ENCODE measurements at places on chromosomes 2 and 18.
A peak's percentile ranks its signal among the peaks of the same experiment; 100 is the strongest.

GRCh38 chr18:78918707-78919106, 60.9 kb upstream of the SALL3 start:
- no peak for DNase-seq

GRCh38 chr2:241185961-241186360, 2.5 kb upstream of the ANO7 start:
- no peak for DNase-seq

GRCh38 chr18:54880395-54881105, 52.3 kb downstream of the RAB27B start:
- no peak for DNase-seq

DNA sequence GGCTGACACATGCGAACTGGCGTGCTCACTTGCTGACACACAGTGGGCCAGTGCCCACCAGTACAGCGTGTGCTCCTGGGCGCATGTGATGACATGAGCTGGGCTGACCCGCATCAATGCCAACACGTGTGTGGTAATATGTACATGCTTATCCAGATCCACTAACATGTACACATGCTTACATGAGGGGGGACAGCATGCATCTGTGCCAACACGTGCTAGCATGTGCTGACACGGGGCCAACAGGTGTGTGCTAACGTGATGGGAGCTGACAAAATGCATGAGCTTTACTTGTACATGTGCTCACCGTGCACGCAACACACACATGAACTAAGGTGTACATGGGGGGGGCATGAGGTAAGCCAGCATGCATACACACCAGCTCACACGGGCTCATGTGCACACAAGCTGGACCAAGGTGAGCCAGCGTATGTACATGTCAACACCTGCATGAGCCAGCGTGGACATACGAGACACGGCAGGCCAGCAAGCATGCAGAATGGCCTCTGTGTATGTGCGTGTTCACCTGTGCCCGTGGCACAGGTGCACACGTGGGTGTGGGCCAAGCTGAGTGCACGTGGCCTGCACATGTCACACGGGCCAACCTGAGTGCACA, 28.5 kb downstream of the GPC1 start:
- no peak for DNase-seq

- no peak for DNase-seq
Observed at GRCh38 chr2:84888401-84889276, 7.8 kb upstream of the TRABD2A start.

- DNase-seq = no peak
Observed at GRCh38 chr2:204265681-204266181, 279.5 kb upstream of the PARD3B start.

GRCh38 chr2:11688222-11689069, 18.5 kb upstream of the NTSR2 start:
- peak; percentile 77 for DNase-seq

GRCh38 chr2:234240917-234241316, 190.4 kb downstream of the SPP2 start:
- DNase-seq = no peak

GRCh38 chr2:26179446-26179913, 6.6 kb downstream of the GAREM2 start:
- no peak for DNase-seq

DNA sequence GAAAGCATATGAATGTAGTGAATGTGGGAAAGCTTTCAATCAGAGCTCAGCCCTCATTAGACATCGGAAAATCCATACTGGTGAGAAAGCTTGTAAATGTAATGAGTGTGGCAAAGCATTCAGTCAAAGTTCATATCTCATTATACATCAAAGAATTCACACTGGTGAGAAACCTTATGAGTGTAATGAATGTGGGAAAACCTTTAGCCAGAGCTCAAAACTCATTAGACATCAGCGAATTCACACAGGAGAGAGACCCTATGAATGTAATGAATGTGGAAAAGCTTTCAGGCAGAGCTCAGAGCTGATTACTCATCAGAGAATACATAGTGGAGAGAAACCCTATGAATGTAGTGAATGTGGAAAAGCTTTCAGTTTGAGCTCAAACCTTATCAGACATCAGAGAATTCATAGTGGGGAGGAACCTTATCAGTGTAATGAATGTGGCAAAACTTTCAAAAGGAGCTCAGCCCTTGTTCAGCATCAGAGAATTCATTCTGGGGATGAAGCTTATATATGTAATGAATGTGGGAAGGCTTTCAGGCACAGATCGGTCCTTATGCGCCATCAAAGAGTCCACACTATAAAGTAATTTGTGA, 5.0 kb downstream of the ZNF397 start:
- no peak for DNase-seq

DNA sequence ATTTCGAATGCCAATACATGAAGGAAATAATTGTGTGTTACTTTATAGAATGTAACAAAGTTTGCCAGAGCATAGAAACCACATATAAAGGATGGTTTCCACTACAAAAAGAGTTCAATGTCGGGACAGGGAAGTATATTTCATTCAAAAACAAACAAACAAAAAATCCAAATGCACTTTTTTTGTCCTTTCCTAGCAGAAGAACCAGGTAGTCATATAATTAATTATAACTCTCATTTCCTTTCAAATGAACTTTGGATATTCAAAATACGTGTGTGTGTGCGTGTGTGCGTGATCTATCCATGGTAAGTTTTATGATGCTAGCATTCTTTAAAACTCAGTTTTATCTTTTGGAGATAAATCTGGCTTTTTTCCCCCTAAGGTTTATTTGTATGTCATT, 8.3 kb downstream of the FN1 start:
- DNase-seq = no peak

DNA sequence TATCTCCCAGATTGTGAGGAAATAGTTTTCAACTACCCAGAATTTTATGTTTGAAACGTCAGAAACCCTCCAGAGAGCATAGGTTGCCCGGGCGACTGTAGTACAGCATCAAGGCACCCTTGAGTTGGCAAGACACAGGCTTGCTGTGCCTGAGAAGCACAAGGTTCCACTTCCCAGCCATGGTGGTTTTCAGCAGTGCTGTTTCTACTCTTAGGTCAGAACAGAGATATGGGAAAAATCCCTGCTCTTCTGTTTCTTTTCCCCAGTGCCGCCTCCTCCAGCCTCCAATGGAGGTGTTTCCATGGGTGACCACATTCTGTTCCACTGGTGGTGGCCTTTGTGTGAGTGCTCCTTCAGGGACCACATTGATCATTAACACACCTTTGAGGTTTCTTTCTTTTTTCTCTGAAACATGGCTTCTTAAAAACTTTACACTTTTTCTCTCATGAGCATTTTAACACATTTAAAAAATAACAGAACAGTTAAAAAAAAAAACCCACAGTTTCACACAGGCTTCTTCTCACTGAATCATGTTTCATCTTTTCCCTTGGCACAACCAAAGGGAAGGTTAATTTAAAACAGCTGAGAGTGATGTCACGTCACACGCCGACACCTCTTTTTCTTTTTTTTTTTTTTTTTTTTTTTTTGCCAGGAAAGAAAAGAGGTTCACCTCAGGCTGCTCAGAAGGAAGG, 229.3 kb upstream of the HDAC4 start:
- DNase-seq = no peak

GRCh38 chr2:47007223-47007825, 91.7 kb upstream of the MCFD2 start:
- DNase-seq = no peak

DNA sequence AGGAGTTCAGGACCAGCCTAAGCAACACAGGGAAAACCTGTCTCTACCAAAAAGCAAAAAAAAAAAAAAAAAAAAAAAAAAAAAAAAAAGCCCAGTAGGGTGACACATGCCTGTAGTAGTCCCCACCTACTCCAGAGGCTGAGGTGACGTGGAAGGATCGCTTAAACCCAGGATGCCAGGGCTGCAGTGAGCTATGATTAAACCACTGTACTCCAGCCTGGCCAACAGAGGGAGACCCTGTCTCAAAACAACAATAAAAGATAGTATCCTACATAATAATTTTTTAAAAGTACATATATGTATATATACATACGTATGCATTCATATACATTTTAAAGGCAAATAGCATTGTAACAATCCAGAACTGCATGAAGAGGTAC, 51.7 kb downstream of the SOS1 start:
- DNase-seq = no peak

DNA sequence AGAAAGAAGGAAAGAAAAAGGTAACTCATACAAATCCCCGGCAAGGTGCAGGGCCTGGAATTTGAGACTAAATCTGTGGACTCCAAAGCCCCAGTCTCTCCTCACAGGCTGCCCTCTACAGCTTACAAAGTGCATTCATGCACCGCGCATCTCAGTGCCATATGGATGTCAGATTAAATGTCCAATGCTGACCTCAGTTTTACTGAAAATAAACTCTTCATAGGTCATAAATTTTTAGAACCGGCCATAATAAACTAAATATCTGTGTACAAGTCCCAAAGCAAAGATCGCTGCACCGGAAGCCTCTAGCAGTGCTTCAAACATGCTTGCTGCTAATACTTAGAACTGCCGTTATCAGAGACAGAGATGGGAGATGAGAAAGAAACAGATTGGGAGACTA, 17.7 kb downstream of the ST6GAL2 start:
- no peak for DNase-seq

- DNase-seq = no peak
Observed at GRCh38 chr18:75200071-75200470, 8.9 kb downstream of the PTGR3 start.

- peak; percentile 35 for DNase-seq
Observed at GRCh38 chr2:239247401-239248245, 153.2 kb downstream of the HDAC4 start.

DNA sequence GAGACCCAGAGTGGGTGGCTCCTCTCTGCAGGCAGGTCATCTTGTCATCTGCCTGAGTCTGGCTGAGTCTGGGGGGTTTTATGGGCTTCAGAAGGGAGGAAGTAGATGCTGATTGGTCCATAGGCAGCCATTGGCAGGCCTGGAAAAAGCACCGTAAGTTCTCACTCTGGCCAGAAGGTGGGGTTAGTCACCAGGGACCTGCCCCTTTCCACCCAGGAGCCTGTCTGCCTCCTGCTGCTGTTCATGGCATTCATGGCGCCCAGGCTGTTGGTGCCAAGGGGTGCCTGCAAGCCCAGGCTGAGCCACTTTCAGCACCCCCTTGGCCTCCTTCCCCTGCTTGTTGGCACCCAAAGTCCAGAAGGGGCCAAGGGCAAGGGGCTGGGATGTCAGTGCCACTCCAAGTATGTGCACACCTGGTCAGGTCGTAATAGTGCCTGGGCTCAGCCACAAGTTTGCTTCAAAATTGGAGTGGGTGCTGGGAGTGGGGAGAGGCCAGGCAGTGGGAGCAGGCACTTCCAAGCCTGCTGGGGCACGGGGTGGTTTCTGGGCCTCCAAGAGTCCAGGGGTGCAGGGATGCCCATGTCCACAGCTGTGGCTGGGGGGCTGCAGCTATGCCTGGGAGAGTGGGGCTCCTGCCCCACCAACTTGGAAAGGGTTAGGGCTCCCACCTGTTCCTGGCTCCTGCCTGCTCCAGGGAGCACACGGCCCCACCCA, 178.1 kb downstream of the FAM210A start:
- DNase-seq = no peak

- no peak for DNase-seq
Observed at GRCh38 chr2:232731470-232731869, 34.3 kb downstream of the GIGYF2 start.

DNA sequence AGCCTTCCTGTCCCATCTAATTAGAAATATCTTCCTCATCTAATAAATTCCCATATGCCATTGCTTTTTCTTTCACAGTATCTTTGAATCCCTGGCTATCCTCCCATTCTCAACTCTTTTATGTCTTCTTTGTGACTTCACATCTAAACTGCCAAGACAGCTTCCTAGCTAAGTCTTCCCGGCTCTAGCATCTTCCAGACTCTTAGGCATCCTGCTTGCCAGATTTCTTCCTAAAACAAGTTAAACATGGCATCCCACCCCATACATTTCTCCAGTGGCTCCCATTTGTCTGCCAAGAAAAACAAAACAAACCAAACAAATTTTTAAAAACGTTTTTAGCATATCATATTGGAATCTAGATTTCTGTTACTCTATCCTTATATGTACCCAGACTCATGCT, 751.9 kb downstream of the MBD2 start:
- DNase-seq = no peak

DNA sequence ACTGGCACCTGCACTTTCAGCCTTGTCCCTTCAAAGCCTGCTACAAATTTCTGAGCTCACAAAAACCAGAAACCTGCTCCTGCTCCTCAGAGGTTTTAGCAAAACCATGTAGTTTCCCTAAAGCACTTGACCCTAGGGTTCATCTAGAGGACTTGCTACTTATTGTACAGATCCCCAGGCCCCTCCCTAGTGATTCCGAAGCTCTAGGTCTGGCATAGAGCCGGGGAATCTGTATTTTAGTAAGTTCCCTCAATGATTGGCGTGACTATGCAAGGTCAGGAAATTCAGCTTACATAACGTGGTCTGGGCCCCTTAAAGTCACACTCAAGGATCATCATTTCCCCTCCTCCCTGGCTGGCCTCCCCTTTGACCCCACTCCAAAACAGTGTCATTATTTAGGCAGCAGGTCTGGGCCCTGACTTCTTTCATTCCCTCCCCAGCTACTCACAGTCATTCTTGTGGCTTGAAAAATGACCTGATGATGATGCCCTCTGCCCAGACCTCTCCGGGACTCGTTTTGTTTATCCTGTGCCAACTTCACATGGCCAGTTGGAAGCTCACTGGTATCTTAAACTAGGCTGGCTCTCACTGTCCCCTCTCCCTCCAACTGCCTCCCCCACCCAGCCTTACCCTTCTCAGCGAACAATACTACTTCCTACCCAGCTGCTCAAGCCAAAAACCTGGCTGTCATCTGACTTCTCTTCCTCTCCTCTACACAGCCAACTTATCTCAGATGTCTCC, 36.0 kb downstream of the WDFY1 start:
- no peak for DNase-seq

- DNase-seq = no peak
Observed at GRCh38 chr2:34853646-34854045, 1254.5 kb upstream of the FAM98A start.

GRCh38 chr2:200376513-200377354, 70.2 kb downstream of the SPATS2L start:
- DNase-seq = no peak

DNA sequence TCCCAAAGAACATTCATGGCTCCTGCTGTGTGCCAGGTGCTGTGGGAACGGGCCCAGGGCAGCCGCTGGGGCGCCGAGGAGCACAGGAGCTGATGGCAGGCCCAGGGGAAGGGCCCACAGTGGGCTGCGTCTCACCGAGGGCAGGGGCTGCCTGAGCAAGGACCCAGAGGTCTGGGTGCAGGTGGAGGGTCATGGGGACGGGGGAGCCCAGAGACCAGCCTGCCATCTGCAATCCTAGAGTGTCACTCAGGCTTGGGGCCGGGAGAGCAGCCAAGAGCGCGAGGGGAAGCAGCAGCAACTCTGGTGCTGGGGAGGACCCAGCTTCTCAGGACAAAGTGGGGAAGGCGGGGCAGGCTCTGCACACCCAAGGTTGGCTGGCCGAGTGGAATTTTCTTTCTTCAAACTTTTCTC, 207.4 kb downstream of the HDAC4 start:
- DNase-seq = no peak

- no peak for DNase-seq
Observed at GRCh38 chr2:134377730-134378129, 123.9 kb downstream of the MGAT5 start.

DNA sequence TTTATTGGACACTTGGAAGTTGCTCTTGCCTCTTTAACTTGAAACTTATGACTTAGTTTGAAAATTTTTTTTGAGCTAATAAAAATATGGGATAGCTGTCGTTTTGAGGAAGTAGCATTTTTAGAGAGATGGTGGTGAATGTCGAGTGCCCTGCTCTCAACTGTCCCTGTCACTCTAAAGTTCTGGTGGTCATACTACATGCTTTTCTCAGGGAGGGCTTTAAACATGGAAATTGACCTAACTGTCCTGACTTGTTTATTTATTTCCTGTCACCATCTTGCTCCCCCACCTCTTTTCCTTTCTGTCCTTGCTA, 16.0 kb downstream of the CEP192 start:
- no peak for DNase-seq

GRCh38 chr2:209426432-209426831, 2.6 kb downstream of the MAP2 start:
- no peak for DNase-seq
